ENCODE measurements at places on chromosomes 1 and 21.

- no peaks in the 10 kb centered on the region for H3K36me3 ChIP-seq
- H3K27me3 ChIP-seq: no peaks in the 10 kb centered on the region
- no peak overlapping the region for H3K27ac ChIP-seq
- peaks cover 9% of the 10 kb centered on the region for H3K4me1 ChIP-seq
- H3K4me3 ChIP-seq: no peak overlapping the region
Measured at GRCh38 chr1:162903246-162903645, 42.3 kb upstream of the CCDC190 start.

GRCh38 chr1:34870395-34870794 is 10.8 kb upstream of the SMIM12 start:
- peaks cover 2% of the 10 kb centered on the region for H3K27me3 ChIP-seq
- H3K27ac ChIP-seq: no peak overlapping the region
- no peaks in the 10 kb centered on the region for H3K36me3 ChIP-seq
- DNase-seq: no peak

GRCh38 chr1:226479474-226479873 is 69.1 kb upstream of the STUM start:
- no peaks in the 10 kb centered on the region for H3K36me3 ChIP-seq
- no peaks in the 10 kb centered on the region for H3K4me1 ChIP-seq
- no peaks in the 10 kb centered on the region for H3K27me3 ChIP-seq
- H3K27ac ChIP-seq: no peak overlapping the region
- H3K4me3 ChIP-seq: no peak overlapping the region
- DNase-seq: no peak

- H3K4me3 ChIP-seq: no peak overlapping the region
- H3K27me3 ChIP-seq: no peaks in the 10 kb centered on the region
- H3K27ac ChIP-seq: no peak overlapping the region
- H3K36me3 ChIP-seq: no peaks in the 10 kb centered on the region
Measured at GRCh38 chr1:217839161-217839560, 208.0 kb downstream of the SPATA17 start.

- H3K36me3 ChIP-seq: no peaks in the 10 kb centered on the region
- H3K27ac ChIP-seq: no peak overlapping the region
- H3K4me3 ChIP-seq: no peak overlapping the region
- peaks cover 3% of the 10 kb centered on the region for H3K27me3 ChIP-seq
- no peak for DNase-seq
Measured at GRCh38 chr1:2949966-2950925, 71.0 kb upstream of the ACTRT2 start.

DNA sequence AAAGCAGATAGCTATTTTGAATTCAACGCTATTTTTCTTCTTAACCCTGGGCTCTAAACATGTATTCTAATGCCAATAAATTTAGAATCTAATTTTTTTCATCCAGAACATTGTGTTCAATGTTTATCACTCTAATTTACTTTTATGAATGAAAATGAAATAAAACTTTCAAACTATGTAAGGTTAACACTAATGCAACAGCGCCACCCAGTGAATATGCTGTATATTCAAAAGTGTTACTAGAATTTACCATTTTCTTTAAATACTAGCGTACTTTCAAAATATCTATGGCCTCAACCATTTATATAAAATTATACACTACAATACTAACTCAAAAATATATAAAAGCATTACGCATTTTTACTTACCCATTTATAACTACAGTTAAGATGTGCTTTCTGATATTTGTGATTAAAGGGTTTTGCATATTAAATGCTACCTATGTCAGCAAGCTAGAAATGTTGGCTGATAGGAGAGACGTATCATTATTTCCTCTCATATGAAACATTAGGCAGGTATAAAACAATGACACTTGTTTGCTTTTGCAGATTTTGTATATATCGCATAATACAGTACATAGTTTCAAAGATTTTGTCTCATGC is 5.9 kb upstream of the NUF2 start:
- no peak overlapping the region for H3K4me3 ChIP-seq
- peak; percentile 74 for DNase-seq
- H3K27ac ChIP-seq: no peak overlapping the region
- no peaks in the 10 kb centered on the region for H3K36me3 ChIP-seq

GRCh38 chr1:226980122-226980560 is 40.0 kb downstream of the COQ8A start:
- no peaks in the 10 kb centered on the region for H3K36me3 ChIP-seq
- no peak for DNase-seq
- H3K27me3 ChIP-seq: no peaks in the 10 kb centered on the region
- H3K4me3 ChIP-seq: no peak overlapping the region

DNA sequence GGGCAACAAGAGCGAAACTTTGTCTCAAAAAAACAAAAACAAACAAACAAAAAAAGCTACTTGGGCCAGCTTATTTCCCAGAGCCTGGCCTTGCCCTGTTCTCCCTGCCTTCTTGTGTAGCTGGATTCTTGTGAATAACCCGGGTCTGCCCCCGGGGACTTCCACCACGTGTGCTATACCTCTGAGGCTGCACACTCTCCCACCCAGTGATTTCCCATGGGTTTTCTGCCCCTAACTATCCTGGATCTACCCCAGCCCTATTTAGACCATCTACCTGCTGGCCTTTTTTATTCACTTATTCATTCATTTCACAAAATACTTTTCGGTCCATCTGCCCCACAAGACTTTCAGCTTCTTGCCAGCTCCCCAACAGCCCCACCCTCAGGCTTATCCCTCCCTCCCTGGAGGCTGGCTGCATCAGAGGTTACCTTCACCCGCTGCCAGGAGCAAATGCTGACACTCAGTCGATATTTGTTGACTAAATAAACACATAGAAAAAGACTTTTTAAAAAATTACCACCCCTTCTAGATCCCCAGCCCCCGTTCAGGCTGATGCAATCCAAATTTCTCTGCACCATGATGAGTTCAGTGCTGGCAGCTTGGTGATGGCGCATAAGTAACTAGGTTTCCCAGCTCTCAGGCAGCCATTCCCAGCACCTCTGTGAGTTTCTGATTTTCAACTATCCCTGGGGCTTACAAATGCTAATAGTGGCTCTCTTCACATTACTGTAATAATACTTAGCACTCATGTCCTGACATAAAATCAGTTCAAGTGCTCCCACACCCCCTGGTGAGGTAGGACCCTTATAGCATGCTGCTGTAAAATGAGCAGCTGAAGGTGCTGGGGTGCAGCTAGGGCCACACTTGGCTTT is 30.7 kb upstream of the TARBP1 start:
- peaks cover 8% of the 10 kb centered on the region for H3K4me1 ChIP-seq
- H3K27me3 ChIP-seq: no peaks in the 10 kb centered on the region
- DNase-seq: peak; percentile 58

GRCh38 chr21:28333578-28334075 is 659.0 kb downstream of the LTN1 start:
- H3K4me3 ChIP-seq: no peak overlapping the region
- no peak for DNase-seq
- H3K36me3 ChIP-seq: no peaks in the 10 kb centered on the region
- H3K4me1 ChIP-seq: no peaks in the 10 kb centered on the region

DNA sequence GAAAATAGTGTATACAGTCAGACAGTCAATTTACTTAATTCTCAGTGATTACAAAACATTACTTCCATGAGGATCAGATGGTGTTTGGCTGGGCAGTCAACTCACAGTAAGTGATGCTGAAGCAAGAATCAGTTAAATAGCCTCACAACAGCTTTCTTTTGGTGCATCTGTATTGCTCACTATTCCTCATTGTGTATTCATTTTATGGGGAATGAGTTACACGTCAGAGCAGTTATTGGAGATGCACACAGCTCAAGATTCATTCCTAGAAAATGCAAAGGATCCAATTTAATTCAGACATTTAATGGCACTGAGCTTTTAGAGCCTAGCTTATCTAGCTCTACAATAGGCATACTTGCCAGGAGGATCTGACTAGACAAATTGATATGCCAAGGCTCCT is 150.6 kb downstream of the HS2ST1 start:
- H3K36me3 ChIP-seq: no peaks in the 10 kb centered on the region
- DNase-seq: no peak
- H3K4me1 ChIP-seq: no peaks in the 10 kb centered on the region
- H3K4me3 ChIP-seq: no peak overlapping the region
- no peak overlapping the region for H3K27ac ChIP-seq
- no peaks in the 10 kb centered on the region for H3K27me3 ChIP-seq

- H3K27me3 ChIP-seq: no peaks in the 10 kb centered on the region
- H3K27ac ChIP-seq: no peak overlapping the region
- H3K4me1 ChIP-seq: peaks cover 3% of the 10 kb centered on the region
- DNase-seq: peak; percentile 5
- no peak overlapping the region for H3K4me3 ChIP-seq
- peaks cover 7% of the 10 kb centered on the region for H3K36me3 ChIP-seq
Measured at GRCh38 chr1:228390649-228391048, 16.0 kb downstream of the TRIM11 start.

DNA sequence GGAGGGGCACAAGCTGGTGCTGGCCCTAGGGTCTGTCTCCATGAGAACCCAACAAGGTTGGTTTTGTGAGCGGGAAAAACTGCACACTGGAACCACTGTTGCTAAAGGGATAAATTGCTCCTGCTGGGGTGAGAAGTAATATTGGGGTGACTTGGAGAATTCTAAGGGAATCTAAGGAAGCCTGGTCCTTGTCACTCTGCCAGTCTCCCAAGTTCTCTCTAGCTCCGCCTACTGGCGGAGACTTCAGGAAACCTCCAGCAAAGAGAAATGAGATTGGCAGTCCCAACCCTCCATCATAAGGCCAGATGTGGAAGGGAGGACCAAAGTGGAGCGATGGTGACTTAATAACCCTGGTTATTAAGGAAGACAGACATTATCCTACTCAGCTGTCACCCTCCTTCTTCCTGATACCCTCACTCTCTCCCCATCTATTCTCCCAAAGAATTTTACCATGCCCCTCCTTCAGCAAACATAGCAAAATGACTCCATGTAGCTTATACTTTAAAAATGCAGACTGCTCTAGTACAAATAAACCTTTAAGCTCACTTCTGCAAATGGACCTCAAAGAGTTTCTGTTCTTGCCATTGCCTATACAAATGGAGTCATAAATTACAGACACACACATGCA is 2.7 kb downstream of the LCE1F start:
- H3K27me3 ChIP-seq: no peaks in the 10 kb centered on the region
- no peaks in the 10 kb centered on the region for H3K4me1 ChIP-seq
- H3K27ac ChIP-seq: no peak overlapping the region

DNA sequence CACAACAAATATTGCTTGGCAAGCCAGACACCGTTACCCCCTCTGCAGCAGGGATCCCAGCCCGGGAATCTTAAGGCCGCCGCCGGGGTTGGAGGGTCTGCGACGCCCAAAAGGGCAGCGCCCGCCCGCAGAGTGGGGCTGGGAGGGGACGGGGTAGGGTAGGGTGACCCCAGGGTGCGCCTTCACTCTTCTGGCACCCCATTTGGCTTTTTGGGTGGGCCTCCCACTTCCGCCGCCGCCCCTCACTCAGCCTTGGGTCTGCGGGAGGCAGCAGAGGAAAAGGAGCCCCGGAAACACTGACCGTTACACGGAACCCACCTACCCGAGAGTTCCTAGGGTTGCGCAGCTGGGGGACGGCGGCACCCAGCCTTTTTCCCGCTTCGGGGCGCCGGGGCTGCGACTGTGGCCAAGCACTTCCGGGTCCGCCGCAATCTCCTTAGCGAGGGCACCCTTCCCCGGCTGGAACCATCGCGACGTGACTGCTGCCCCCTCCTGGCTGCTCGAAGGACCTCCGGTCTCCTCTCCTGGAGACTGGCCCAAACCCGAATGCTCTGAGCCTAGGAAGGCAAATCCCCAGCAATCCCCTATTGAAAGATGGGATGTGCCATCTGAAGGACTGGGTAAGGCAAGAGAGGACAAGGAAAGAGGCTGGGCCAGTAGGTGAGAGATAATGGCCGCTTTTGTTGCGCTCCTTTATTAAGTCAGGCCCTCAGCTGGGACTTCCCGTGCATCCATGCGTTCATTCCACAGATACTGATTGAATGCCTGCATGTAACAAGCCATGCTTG is at the start of gene PIGC:
TSS of gene PIGC (minus strand) at position 404 of the 788 bp plus-strand sequence. CDS start 1,447 bp downstream, outside the sequence.
- peaks cover 4% of the 10 kb centered on the region for H3K4me1 ChIP-seq
- peak; percentile 93 for DNase-seq
- peaks cover 3% of the 10 kb centered on the region for H3K36me3 ChIP-seq
- peak within 1 kb of the TSS; percentile 98 for H3K4me3 ChIP-seq

DNA sequence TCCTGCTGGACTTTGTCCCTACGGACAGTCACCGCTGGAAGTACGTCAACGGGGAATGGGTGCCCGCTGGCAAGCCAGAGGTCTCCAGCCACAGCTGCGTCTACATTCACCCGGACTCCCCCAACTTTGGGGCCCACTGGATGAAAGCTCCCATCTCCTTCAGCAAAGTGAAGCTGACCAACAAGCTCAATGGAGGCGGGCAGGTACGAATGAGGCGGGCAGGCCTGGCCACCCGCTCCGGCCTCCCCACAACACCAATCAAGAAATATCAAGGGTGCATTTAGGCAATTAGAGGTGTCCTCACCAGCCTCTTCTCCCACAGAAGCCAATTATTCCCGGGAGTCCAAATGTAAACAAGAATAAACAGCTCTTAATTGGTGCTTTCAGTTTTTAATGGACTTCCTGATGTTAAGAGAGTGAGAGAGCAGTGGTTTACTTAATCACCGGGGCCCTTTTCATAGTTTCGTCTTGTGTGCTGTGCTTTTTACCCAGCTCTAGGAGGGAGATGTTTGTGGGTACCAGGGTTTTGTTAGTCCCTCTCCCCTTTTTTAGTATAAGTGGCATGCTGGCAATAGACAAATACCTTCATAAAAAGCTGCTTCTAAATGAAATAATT is 10.7 kb downstream of the TBX19 start:
- no peak overlapping the region for H3K27ac ChIP-seq
- no peak overlapping the region for H3K4me3 ChIP-seq
- H3K27me3 ChIP-seq: no peaks in the 10 kb centered on the region
- no peak for DNase-seq
- no peaks in the 10 kb centered on the region for H3K4me1 ChIP-seq

DNA sequence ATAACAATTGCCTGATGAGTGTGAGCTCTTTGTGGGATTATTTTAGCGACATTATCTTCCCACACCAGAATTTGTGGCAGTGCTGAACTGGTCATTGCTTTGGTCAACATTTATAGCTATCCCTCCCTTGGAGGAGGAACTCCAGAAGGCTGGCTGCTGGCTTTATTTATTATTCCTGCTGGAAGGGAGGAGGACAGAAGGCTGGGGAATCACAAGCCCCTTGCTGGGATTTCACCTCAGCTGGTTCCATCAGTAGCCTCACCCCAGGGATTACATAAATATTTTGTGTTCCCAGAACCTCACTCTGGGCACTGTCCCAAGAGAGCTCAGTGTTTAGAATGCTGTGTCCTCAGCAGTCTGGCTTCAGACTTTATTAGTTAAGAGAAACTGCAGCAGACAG is 102.8 kb upstream of the C1orf21 start:
- no peaks in the 10 kb centered on the region for H3K36me3 ChIP-seq
- DNase-seq: peak; percentile 81
- H3K4me1 ChIP-seq: peaks cover 1% of the 10 kb centered on the region
- H3K27ac ChIP-seq: no peak overlapping the region
- no peaks in the 10 kb centered on the region for H3K27me3 ChIP-seq

- DNase-seq: peak; percentile 36
- H3K36me3 ChIP-seq: no peaks in the 10 kb centered on the region
- H3K4me1 ChIP-seq: peaks cover 37% of the 10 kb centered on the region
- no peaks in the 10 kb centered on the region for H3K27me3 ChIP-seq
Measured at GRCh38 chr1:13759072-13759471, 59.1 kb downstream of the PRDM2 start.
